ENCODE measurements at places on chromosomes 2 and 18.

DNA sequence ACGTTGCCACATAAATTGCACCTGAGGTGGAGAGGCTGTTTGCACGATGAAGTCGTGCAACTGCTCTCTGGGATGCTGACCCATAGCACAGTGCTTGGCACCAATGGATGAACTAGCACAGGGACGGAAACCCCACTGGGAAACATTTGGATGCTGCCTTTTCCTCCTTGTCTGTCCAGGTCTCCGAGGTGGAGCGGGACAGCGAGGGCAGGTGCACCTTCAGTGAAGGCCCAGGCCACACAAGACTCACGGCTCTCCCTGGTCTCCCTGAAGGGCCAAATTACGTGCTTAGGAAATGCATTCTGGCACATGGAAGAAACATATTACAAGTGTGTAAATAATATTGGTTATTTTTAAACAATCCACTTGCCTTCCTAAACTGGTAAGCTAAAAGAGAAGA, 70.3 kb downstream of the TPO start:
- no peak for DNase-seq

DNA sequence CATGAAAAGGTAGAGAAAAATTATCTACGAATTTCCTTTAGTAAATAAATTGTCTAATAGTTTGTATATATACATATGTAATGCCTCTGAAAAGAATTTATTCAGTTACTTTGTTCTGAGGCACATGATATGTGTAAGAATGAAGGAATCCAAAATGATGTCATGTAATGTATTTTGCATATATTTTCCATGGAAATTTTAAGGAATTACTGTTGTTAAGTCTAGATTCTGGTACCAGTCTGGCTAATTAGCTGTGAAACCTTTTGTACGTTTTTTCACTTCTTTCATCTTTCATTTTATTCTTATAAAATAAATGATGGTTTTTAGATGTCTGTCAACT, 12.3 kb downstream of the YIPF4 start:
- no peak for DNase-seq

DNA sequence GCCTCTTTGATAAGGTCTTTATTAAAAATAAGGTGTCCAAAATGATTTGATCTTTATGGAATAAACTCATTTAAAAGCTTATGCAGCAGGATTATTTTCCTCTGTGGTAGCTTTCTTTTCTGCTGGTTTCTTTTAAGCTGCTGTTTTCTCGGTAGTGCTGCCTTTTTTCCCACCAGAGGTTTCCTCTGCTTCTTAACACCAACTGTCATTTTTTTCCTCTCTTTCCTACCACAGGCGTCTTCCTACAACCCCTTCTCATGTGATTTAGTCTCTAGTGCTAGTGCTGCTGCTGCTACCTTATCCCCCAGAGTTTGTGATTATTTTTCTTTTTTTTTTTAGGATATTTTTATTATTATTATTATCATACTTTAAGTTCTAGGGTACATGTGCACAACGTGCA, 102.1 kb upstream of the PGAP1 start:
- no peak for DNase-seq

- no peak for DNase-seq
Measured at GRCh38 chr2:149860276-149860921, 272.8 kb upstream of the MMADHC start.

- no peak for DNase-seq
Measured at GRCh38 chr2:33484042-33484621, 7.7 kb downstream of the RASGRP3 start.

GRCh38 chr18:56085551-56085950, 497.6 kb upstream of the TCF4 start:
- no peak for DNase-seq

- no peak for DNase-seq
Measured at GRCh38 chr2:225495706-225496105, 96.2 kb downstream of the NYAP2 start.

DNA sequence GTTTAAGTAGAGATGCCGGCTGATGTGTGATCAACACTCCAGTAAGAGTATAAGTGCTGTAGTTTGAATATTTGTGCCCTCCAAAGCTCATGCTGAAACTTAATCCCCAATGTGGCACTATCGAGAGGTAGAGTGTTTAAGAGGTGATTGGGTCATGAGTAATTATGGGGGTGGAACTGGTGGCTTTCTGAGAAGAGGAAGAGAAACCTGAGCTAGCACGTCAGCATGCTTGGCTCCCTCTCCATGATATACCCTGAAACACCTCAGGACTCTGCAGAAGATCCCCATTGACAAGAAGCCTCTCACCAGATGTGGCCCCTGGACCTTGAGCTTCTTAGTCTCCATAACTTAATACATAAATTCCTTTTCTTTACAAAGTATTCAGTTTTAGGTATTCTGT, 584.8 kb downstream of the TSN start:
- DNase-seq: no peak

- no peak for DNase-seq
Measured at GRCh38 chr18:23487738-23488570, 15.4 kb upstream of the RMC1 start.

DNA sequence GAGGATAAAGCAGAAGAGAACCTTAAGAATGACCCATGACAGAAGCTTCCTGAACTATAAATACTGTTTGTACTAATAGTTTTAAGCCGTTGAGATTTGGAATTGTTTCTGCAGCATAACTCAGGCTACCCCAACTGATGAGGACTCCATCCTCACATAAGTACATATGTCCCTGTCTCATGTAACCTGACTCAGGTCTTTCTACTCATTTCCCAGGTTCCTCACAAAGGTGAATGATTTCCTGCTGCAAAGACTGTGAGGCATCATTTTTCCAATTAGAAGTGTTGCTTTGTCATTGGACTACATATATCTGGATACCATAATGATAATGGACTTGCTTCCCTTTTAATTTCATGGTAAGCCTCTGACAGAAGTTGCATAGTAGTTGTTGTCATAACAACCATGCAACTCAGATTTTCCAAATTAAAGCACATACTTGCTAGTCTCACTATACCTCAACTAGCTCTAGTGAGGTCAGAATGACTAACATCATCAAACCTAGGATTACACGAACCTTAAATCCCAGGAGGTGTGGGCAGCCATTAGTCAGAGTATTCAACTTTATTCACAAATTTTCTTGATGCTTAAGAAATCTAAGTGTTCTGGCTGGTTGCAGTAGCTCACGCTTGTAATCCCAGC, 38.0 kb upstream of the NEDD4L start:
- DNase-seq: no peak

DNA sequence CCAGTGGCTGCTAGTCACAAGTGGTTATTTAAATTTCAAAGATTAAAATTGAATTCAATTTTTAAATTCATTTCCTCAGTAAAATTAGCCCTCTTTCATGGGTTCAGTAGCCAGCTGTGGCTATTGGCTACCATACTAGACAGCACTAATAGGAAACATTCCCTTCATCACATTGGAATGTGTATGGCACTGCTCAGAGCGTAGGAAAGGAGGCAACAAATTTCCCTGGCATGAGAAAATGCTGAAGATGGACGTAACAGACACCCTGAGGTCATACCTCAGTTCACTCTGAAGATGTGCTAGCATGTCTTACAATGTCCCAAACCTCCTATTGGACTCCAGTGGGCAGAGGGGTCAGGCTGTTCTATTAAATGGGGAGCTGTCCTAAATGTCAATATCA, 96.4 kb downstream of the C1QL2 start:
- DNase-seq: no peak

- no peak for DNase-seq
Measured at GRCh38 chr18:21997207-21998143, 171.9 kb upstream of the GATA6 start.

DNA sequence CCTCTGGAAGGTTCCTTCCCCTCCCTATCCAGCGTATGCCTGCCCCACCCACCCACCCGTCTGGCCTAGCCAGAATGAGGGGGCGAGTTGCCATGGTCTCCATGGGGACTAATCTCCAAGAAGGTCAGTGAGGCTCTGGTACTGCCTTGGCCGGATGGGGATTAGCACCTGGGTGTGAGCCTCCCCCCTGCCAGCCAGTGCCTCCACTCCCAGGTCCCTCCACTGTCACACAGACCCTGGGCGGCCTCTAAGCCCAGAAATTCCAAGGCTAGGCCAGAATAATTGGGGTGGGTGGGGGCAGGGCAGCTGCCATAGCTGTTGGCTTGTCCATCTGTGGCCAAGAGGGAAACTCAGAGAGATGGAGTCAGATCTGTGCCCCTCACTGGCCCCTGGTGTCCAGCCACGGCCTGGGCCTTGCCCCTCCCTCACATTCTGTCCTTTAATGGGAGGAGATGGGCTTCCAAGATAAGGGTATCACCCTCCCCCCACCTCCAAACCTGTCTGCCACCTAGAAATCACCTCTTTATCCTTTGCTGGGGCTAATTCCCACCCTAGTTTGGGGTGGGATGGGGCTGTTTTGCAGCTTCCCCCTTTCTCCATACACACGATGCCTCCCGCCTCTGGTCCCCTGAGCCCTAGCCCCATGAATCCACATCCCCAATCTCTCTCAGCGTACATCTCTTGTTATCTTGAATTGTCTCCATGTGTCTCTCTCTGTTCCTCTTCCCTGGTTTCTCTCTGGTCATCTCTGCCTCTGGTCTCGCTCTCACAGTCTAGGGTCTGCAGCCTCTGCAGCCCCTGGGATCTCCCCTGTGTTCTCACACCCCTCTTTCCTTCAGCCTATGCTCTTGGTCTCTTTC, 6.0 kb upstream of the CRYBA2 start:
- DNase-seq: no peak

DNA sequence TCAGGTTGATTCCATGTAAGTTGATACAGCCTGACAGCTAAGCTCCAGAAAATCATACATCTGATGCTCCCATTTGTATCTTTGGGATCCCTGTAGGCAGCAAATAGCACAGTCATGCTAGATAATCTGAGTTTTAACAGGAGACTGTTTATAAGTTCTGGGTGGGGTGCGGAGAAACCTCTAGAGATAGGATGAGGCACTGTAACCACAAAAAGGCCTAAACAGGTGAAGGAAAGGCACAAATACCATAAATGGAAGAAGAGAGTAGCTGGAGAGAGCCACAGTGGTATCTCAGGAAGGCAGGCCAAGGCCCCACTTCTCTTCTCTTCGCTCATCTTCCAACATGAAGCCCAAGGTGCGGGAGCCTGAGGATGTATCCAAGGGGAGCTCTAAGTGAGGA, 18.1 kb upstream of the B4GALT6 start:
- DNase-seq: no peak

- no peak for DNase-seq
Measured at GRCh38 chr2:44550561-44550960, 188.8 kb downstream of the CAMKMT start.

GRCh38 chr2:46493241-46493970, 14.0 kb downstream of the TMEM247 start:
- no peak for DNase-seq

- no peak for DNase-seq
Measured at GRCh38 chr2:75560768-75561565, at the start of gene EVA1A. TSS of gene EVA1A (minus strand) at chr2:75560939. CDS start at chr2:75518140, 42,799 bp downstream.

DNA sequence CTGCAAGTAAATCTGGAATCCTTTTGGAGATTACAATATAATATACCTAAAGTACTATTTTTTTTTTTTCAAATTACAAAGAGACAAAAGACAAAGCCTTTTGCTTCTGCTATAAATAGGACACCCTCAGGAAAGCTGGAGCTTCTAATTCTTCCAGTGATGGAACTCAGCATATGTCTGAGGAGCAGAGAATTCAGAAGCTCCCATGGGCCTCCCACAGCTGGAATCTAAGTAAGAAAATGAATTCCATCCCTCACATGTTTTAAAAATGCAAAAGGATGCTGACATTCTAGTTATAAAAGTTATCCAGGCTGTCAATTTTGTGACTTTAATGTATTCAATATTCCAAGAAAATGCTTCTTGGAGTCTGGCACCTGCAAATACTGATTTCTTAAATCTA, 571.3 kb upstream of the LRRTM4 start:
- DNase-seq: no peak

- no peak for DNase-seq
Measured at GRCh38 chr2:194723446-194723845, 933.6 kb upstream of the SLC39A10 start.

DNA sequence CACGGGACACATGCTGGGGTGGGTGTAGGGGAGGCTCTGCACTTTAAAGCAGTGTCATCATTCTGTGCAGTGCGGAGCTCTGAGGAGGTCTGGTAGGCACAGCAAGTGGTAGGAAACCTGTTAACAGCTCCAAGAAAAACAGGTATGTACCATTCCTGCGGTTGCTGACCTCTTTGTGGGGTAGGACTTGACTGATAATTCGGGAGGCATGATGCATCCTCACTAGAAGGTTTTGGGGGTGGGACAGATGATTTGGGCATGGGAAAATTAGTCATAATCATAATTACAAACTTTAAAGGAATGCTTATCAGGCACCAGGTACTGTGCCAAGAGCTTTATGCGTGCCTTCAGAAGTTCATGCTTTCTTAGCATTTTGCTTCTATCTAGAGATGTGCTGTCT, 9.7 kb downstream of the DOK1 start:
- no peak for DNase-seq

- no peak for DNase-seq
Measured at GRCh38 chr2:142926445-142926844, 49.0 kb downstream of the KYNU start.

DNA sequence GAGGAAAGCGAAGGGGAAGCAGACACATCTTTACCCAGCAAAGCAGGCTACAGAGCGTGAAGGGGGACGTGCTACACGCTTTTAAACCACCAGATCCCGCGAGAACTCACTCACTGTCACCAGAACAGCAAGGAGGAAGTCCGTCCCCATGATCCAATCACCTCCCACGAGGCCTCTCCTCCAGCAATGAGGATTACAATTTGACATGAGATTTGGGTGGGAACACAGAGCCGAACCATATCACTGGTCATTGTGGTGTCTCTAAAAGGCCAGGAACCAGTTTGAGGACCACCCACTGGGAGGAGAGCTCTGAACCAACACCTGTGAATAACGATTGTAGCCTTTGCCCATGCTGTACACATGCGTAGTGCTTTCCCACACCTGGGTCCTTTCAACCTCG, 116.6 kb upstream of the FAM136A start:
- no peak for DNase-seq

- DNase-seq: no peak
Measured at GRCh38 chr2:99903981-99904380, 238.4 kb downstream of the AFF3 start.

GRCh38 chr2:141694180-141694579, 436.6 kb downstream of the LRP1B start:
- no peak for DNase-seq

DNA sequence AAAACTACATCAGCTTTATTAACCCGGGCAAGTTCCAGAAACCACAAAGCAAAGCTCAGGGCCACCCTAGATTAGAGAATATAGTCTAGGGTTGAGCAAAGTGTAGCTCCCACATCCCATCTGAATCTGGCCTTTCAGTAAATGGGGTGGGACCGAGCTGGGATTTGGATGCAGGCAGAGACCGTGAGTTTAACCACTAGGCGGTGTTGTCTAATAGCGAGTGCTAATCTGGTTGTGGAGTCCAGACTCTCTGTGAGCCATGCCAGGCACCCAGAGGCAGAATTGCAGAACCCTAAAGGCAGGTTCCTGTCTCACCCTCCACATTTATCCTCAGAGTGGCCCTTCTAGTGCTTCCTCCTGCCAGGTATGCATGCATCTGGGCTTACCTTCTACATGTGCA, 435.9 kb downstream of the TSN start:
- no peak for DNase-seq

DNA sequence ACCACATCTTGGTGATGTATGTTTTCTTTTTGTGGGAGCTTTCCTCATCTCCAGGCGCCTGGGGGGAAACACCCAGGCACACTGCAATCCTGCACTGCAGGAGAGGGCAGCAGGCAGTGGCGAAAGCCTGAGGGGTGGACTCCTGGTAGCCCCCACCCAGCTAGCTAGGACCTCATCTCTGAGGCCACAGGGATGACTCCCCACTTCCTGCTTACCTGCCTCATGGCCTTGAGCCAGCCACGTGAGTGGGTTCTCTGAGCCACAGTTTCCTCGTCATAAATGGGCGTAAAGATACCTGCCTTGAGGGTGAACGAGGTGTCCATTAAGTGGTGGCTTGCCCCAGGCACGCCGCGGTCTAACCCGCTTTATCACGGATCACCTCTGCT, 19.1 kb downstream of the TRAF3IP1 start:
- no peak for DNase-seq

All from central memory CD8-positive, alpha-beta T cell (primary cell).